ENCODE measurements at places on chromosomes 4 and X. TPM values are rescaled to one million over a fixed set of nuclear protein-coding genes. Genes with fewer than 3 reads are reported as not detected.

Gene ZNF185
- total RNA-seq = 10.6 TPM

Gene RRH
- total RNA-seq = not detected

Gene NUP62CL
- total RNA-seq = 0.80 TPM

Gene CSN1S1
- total RNA-seq = not detected

Gene PITX2
- 99.2 TPM for total RNA-seq

Gene PPEF1
- 0.36 TPM for total RNA-seq

Gene UGT8
- 39.3 TPM for total RNA-seq

Gene PAGE5
- total RNA-seq = not detected

All from hepatocyte (in vitro differentiated cells).